GM12891 (cell line): ENCODE measurements at places on chromosomes 7 and 10.

DNA sequence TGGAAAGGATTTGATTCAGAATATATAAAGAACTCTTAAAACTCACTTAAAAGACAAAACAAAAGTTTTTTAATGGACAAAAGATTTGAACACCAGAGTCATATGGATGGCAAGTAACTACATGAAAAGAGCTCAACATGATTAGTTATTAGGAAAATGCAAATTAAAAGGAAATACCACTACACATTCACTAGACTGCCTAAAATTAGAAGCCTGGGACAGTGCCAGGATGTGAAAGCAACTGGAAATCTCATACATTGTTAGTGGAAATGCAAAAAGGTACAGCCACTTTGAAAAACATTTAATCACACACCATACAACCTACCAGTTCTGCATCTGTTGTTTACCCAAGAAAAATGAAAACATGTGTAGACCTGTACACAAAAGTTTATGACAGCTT, 48.8 kb downstream of the RALA start:
- DNase-seq: no peak

DNA sequence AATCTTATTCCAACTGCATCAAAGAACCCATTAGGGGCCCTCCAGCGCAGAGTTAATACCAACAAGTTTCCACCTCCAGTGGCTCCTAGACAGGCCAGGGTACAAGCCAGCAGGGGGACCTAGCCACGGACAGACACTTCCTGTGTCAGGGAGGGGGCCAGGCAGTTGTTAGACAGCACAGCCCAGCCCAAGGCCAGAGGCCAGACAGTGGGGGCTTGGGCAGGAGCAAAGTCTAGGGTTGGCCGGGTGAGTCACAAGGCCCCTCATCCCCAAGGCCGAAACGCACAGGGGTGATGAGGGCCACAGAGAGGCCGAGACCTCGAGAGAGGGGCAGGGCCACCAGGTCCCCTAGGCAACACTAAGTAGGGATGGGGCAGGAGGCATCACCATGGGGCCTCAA, 19.3 kb upstream of the OPTN start:
- no peak for DNase-seq

GRCh38 chr10:132178672-132179545, 7.8 kb upstream of the DPYSL4 start:
- DNase-seq: no peak

DNA sequence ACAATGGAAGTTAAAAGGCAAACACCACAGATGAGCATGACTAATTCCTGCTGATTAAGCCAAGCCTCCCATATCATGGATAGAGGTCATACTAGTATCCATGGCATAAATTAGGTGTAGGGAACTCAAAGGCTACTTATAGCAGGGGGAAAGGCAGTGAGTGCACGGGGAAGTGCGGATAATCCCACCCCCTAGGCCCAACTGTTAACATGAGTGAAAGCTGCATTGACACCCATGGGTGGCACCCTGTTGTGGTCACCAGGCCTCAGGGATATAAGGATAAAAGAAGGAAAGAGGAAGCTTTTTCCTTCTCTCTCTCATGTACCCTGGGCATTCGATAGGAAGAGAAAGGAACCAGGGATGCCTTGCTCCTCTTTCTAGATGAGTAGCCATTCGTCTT, 161.9 kb downstream of the DGKB start:
- no peak for DNase-seq

DNA sequence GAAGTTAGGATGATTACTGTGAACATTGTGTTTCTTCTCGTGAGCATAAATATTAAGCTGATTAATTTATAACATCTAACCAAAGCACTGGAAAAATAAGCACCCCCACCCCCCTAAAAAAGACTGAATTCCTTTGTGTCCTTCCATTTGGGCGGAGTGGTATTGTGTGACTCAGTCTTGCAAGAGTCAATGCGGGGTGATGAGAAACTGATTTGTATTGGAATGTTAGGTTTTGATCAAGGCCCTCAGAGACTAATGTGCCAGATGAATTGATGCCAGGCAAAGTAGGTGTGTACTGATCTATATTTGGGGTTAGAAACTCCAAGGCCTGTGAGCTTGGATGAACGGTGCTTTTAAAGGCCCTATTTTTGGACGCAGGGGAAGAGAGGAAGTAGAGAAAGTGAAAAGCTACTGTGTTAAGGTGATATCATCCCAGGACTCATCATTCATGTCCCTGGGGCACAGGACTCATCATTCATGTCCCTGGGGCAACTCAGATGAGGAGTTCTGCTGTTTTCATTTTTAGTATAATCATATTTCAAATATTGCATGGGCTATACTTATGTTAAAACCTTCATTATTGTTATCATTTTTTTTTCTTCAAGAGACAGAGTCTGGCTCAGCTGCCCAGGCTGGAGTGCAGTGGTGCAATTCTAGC, 61.3 kb upstream of the PTN start:
- no peak for DNase-seq

- no peak for DNase-seq
Observed at GRCh38 chr10:12919574-12919973, 81.9 kb downstream of the CCDC3 start.

GRCh38 chr10:1404323-1405260, 332.7 kb downstream of the ADARB2 start:
- DNase-seq: no peak

DNA sequence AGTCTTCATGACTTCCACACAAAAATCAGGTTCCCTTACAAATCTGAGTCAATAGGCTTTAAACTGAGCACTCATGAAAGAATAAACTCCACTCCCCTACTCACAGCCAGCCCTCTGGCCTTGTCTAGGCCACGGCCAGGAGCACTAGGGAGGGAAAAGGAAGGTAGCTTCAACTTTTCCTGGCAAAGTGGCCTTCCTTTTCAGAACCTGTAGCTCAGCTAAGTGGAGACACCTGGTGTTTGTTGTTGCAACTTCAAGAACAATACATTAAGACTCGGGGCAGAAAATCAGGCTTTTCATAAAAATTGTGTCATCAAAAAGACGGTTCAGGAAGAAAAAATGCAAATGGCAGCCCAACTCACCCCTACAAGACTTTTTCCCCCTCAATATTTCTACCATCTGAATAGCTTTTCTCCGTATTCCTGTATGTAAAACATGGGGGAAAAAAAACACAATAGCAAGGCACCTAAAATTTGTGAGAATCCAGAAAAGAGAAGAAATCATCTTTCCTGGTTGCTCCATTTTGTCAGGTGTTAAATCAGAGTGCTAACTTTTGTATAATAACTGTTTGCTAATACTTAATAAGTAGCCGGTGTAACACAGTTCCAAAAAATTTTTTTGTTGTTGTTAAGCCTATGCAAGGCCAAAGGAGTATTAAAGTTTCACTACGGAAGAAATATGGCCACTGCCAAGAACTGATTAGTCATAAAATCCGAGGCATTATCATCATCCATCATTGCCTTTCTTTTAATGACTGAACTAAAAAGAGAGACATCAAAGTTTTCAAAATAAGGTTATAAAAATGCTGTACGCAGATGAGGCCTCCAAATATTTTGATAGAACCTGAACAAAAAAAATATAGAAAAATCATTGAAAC, 66.2 kb upstream of the ARID5B start:
- peak; percentile 10 for DNase-seq

DNA sequence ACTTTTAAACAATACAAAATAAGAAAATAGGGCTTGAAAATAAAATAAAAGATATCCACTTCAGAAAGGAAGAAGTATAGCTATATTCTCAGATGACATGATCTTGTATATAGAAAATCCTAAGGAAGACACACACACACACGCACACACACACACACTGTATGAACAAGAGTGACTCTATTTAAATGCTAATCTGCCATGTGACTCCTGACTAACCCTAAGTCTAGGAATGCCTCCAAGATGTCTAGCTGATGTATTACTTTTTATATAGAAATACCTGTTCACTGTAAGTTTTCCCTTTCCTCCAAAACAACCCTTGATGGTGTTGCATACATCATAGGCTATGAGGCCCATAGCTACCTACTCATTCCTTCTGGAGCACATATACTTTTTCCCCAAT, 173.1 kb upstream of the LRRTM3 start:
- no peak for DNase-seq

- DNase-seq: no peak
Observed at GRCh38 chr7:126529833-126530232, 722.9 kb downstream of the GRM8 start.

DNA sequence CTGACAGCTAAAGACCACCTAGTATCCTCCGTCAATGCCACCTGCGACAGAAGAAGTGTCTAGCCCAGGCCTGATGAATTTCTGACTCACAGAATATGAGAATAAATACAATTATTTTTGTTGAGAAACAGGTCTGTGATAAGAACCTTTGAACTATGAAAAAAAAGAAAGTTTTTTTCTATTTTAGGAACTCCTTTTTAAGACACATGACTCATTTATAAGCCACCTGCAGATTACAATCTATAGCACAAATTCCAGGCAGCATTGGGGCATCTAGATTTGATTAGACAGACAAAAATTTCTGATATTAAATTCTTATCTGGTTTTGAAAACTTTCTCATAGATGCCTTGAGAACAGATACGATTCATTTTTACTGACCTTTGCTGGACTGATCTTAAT, 256.7 kb upstream of the LYZL1 start:
- no peak for DNase-seq

DNA sequence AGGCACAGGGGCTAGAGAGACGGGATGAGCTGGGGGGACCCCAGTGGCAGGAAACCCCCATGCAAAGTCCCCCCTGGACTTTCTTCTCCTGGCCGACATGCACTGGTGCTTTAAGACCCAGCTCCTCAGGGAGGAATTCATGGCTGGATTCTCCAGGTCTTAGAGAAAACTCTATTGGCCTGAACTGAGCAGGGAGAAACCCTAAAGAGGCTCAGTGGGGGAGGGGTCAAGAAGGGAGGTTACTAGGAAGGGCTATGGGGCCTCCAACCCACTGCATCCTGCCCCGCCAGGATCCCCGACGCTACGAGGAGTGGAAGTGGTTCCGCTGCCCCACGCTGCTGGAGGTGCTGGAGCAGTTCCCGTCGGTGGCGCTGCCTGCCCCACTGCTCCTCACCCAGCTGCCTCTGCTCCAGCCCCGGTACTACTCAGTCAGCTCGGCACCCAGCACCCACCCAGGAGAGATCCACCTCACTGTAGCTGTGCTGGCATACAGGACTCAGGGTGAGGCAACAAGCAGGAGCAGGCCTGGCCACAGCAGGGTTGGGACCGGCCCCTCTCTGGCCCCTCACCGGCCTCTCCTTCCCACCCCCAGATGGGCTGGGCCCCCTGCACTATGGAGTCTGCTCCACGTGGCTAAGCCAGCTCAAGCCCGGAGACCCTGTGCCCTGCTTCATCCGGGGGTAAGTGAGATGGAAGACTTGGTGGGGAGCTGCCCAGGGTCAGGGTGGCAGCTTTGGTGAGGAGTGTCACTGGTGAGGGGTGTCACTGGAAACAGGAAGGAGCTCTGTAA, 13.8 kb downstream of the ATG9B start:
- no peak for DNase-seq

DNA sequence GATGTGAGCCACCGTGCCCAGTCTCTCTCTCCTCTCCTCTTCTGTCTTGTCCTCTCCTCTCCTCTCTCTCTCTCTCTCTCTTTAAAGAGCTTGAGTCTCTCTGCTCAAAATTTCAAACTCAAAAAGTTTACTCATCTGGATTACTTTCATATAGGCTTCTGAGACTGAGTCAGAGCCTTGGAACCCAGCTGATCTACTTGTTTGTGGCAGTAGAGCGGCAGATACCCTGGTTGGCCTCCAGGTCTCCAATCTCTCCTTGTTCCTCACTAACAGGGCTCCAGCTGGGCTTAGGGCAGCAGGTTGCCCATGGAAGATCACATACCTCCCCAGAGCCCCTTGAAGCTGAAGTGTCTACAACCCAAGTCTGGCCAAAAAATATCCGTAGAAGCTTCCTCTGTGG, 51.0 kb downstream of the HHEX start:
- DNase-seq: no peak

GRCh38 chr7:114047889-114048288, 129.1 kb upstream of the PPP1R3A start:
- no peak for DNase-seq

- no peak for DNase-seq
Observed at GRCh38 chr7:114787556-114787955, 134.3 kb upstream of the MDFIC start.

DNA sequence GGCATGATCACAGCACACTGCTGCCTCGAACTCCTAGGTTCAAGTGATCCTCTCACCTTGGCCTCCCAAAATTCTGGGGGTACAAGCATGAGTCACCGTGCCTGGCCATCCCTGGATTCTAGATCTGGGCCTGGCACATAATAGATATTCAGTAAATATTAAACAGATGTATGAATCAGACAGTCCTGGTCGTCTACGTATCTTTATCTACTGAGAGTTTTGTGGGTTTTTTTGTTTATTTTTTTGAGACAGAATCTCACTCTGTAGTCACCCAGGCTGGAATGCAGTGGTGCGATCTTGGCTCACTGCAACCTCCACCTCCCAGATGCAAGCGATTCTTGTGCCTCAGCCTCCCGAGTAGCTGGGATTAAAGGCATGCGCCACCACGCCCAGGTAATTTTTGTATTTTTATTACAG, 24.3 kb upstream of the ITGB1 start:
- no peak for DNase-seq

GRCh38 chr7:130345136-130345535, 520 bp downstream of the CPA5 start:
- DNase-seq: no peak

- DNase-seq: no peak
Observed at GRCh38 chr7:81882086-81882485, 112.2 kb upstream of the HGF start.

DNA sequence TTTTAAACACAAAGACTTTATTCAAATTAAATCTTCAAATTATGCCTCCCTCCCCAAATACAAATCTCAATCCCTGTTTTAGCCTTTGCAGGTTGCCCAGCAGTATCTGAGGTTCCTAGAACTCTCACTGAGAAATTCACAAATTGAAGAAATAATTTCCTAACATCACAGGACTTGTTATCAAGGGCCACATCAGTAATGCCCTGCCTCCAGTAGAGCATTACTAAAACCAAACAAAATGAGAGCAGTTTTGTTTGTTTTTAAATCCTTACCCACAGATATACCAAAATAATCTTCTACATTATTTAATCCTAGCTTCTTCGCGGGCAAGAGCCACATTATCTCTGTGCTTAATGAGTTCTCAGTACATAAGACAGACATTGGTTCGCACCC, 152.2 kb downstream of the SGMS1 start:
- DNase-seq: no peak

GRCh38 chr7:20229646-20230500, 12.7 kb upstream of the MACC1 start:
- no peak for DNase-seq
